ENCODE measurements at places on chromosomes 6 and 20. TPM values are rescaled to one million over a fixed set of nuclear protein-coding genes. Genes with fewer than 3 reads are reported as not detected.

DNA sequence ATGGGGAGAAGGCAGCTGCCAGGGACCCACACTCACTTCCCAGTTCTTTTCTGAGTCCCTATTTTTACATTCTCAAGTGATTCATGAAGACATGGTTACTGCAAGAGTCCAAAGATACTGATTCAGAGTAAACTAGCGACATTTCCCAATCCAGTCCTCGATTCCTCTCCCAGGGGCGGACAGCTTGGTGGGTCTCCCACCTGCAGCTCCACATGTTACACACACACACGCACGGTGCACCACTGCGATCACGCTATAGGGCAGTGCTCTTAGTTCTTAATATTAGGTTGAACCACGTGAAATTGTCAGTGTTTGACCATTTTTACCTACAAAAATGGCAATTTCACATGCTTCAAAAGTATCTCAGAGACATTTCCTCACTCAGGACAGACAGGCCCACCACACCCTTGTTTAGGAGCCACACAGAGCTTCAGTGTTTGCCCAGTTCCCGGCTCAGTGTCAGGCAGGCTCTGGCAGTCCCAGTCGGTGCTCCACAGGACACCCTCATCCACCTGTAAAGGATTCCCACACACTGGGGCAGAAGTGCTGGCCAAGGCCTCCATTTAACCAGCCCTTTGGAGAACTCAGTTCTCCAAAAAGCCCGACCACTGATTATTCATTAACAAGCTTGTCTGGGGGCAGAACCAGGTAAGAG, 51.8 kb downstream of the RRBP1 start:
- no peak for DNase-seq

Gene NRSN1
- total RNA-seq, result not detected

DNA sequence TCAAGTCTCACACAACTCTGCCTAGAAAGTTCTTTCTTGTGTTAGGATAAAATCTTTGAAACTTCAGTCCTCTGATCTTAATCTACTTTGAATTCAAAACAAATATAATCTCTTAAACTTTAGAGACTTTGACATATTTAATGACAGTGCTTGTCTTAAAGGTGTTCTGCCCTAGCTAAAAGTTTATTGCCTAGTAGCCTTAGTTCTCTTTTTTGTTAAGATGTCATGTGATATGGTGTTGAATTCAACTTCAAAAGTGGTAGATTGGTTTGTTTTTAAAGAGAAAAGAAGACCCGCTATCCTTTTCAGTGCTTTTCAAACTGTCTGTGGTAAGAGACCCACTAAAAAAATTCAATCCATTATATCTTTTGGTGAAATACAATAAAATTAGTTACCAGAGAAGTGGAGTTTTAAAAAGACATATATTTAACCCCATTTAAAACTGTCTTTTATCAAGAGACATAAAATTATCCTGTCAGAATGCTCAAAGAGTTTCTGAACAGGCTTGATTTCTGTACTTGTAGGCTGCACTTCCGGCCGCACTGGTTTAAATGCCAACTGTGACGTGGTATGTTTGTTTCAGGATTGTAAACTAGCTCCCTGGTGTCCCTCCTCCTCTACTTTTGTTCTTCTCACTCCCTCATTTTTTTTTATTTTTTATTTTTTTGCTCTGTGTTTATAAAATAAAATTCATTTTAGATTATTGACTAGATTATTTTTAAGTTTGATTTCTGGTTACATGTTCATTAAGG, 76.5 kb downstream of the QKI start:
- DNase-seq, result peak; percentile 64

- no peak for DNase-seq
These were observed 79.3 kb downstream of the VGLL2 start for GRCh38 chr6:117344444-117345291.

Gene LAMA4
- 134 TPM for total RNA-seq

- DNase-seq, result no peak
These were observed 36.2 kb downstream of the ARMC2 start for GRCh38 chr6:108884211-108885059.

DNA sequence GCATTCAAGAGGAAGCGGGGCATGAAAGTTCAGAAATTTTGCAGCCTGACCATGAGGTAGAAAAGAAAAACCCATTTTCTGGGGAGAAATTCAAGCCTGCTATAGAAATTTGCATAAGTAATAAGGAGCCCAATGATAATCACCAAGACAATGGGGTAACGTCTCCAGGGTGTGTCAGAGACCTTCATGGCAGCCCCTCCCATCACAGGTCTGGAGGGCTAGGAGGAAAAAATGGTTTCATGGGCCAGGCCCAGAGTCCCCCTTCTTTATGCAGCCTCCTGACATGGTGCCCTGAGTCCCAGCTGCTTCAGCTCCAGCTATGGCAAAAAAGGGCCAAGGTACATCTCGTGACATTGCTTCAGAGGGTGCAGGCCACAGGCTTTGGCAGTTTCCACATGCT, 618.5 kb downstream of the EYS start:
- no peak for DNase-seq

Gene TINAG
- total RNA-seq, result not detected

Gene LIME1
- total RNA-seq, result 7.8 TPM

GRCh38 chr6:11761744-11762620, 16.6 kb downstream of the ADTRP start:
- DNase-seq, result no peak

Gene SMOC2
- 33.1 TPM for total RNA-seq

GRCh38 chr6:144683216-144684070, 398.3 kb downstream of the UTRN start:
- DNase-seq, result no peak

Gene ZC2HC1B
- total RNA-seq, result not detected

DNA sequence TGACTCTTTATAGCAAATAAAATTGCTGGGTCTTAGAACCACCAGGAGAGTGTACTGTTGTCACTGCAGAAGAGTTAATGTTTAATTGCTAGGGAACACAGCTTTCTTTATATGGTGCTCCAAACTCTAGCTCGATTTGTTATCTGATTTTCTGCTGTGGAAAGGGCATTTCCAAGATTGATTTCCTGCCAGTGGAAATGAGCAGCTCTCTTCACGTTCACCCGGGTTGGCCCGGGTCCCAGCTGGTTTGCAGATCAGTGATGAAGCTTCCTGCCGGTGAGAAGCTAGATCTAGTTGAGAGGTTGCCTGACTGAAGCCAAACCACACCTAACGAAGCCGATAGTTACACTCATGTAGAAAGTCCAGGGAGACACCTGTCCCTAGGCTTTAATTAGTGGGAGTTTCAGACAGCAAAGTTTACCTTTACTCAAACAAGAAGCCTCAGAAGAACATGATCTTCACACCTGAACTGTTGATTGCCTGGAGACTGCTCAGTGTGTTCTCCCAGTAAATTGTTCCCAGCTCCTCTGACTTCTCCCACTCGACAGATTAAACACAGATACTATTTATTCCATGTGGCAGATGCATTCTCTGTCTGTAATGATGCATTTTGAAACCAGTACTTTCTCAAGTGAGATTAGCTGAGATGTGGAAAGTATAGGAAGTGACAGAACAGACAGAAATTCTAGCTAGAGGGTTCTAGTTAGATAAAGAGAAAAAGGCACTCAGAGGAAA, 27.8 kb downstream of the PAQR8 start:
- DNase-seq, result peak; percentile 70

Gene SNX5
- total RNA-seq, result 86.6 TPM

Gene PPP1R11
- total RNA-seq, result 62.6 TPM

DNA sequence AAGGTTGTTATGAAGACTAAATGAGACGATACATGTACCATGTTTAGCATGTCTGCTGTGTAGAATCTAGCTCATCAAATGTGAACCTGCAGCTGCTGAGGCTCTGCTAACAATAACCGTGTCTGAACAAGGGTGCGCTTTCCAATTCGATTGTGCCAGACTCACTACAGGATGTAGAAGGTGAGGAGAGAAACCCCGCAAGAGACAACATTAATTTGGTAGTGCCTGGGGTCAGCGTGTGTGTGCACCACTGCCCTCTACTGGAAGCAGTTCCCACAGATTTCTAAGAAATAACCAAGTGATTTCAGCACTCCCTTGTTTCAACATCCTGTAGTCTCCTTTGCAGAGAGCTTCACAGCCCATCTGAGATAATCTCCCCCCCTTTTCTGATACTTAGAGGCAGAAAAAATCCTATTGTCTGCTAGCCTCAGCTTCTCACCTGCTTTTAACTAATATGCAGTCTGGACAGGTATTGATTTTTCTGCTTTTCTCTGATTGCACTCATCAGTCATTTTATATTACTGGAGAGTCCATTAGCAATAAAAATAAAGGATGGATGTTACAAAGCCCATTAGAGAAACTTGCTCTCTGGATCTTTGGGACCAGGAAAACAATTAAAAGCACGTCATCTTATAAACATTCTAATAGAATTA, 96.7 kb upstream of the BACH2 start:
- DNase-seq, result no peak

Gene ULBP3
- 3.8 TPM for total RNA-seq

GRCh38 chr20:6388671-6389197, 265.9 kb upstream of the FERMT1 start:
- DNase-seq, result no peak

Gene PSORS1C2
- not detected for total RNA-seq

DNA sequence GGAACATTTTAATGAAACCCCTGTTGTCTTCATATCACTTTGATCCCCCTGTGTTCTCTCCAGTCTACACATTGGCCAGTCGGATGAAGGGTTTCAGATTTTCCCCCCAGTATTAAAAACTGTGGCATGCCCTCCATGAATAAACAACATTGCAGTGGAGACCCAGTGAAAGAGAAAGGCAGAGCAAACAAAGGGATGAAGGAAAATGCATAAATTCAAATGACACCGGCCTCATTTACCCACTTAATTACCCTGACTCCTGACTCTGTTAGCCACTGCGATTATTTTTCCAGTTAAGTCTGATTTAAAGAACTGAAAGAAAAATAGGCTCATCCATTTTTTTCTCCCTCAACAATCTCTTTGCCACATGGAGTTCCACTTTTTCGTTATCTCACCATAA, 569.2 kb downstream of the TFAP2B start:
- DNase-seq, result no peak

DNA sequence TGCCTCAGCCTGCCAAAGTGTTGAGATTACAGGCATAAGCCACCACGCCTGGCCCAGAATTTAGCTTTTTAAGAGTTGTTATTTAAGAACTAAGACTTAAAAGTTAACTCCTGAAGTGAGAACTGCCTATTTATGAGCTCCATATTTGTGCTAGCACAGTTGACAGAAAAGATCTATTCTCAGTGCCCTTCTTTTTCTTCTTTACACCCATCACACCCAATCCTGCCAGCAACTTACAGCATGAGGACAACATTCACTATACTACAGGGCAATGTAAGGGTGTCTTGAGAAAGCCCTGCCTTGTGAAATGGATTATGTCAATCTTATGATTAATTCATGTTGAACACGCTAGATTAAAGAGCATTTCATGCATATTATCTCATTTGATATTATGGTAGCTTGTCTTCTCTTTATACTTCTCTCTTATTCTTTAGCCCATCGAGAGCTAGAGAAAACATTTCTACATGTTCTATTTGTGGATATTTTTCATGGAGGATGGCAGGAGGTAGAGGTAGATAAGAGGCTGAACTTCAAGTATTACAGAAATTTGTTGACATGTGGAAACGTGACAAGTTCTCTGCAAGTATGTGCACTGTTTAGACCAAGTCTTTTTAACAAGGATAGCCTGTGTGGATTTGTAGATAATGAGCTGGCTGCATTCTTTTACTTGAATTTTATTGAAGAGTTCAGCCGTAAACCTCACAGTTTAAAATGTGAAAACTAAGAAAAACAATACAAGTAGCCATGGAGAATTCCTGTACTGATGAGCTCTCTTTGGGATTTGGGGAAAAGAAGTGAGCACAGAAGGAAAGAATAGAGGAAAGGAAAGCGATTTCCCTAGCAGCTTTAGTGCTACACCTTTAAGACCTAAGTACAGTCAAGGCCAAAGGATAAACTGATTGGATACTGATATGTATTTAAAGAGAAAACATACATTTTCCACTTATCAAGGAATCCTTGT, 212.2 kb downstream of the ARHGAP18 start:
- no peak for DNase-seq

GRCh38 chr20:48166082-48166835, 381.0 kb upstream of the SULF2 start:
- no peak for DNase-seq

Gene MYLK4
- 0.84 TPM for total RNA-seq

GRCh38 chr20:32987044-32987825, 17.0 kb downstream of the SUN5 start:
- DNase-seq, result no peak

Gene AGER
- total RNA-seq, result 1,590 TPM

Gene UFL1
- 23.0 TPM for total RNA-seq

DNA sequence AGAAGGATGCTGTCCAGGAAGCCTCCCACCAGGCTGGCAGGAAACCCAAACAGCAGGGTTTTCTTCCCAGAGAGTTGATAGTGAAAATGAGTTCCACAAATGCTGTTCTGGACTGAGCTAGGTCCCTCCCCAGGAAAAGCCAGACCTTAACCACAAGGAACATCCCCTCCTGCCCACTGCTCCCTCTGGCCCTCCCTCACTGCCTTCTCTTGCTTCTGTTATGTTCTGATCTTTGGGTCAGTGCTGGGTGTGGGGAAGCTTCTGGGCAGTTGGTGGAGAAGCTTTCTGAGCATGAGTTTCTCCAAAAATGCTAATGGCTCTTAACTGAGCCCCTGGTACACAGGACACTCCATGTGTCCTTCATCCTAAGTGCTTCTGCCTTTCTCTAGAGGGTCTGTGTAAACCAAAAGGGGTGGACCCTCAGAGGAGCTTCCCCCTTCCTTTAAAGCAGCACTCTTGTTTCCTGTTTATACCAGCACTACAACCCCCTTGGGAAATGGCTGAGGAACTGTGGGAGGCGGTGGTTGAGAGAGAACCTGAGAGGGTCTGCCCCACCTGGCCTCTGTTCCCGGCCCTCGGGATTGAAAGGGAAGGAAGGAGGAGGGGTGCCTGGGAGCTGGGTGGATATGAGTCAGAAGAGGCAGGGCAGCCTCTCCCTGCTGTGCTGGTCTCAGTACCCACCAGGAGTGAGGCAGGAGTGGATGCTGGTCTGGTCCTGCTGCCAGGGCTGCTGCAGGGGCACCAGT, 42.0 kb downstream of the CDS2 start:
- no peak for DNase-seq

DNA sequence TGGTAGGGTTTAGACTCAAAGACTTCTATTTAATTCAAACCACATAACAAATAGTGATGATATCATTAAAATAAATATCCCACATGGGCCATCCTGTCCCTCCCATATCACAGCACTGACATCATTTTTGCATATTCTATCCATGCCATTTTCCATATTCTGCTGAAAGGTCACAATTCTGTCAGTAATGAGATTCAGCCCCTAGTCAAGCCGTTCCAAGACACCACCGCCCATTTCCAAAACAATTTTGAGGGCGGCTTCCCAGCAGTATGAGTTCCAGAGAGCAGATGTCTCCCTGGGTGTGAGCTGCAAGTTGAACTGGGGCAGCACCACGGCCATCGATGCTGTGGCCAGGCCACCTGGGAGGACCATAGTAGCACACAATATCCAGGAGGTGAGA, 65.1 kb upstream of the PLEKHG1 start:
- no peak for DNase-seq

- no peak for DNase-seq
These were observed 684.6 kb downstream of the RFPL4B start for GRCh38 chr6:113031591-113032238.

Data from upper lobe of right lung (tissue), 1 donor.